ENCODE measurements at places on chromosomes 4 and X.
A peak's percentile ranks its signal among the peaks of the same experiment; 100 is the strongest.

GRCh38 chr4:172740434-172740833 lies 428.2 kb upstream of the GALNT7 start:
- DNase-seq = no peak

- DNase-seq = no peak
Observed at GRCh38 chrX:38335382-38335781, 8.1 kb upstream of the RPGR start.

- DNase-seq = no peak
Observed at GRCh38 chr4:185700048-185700447, 111.9 kb downstream of the SORBS2 start.

DNA sequence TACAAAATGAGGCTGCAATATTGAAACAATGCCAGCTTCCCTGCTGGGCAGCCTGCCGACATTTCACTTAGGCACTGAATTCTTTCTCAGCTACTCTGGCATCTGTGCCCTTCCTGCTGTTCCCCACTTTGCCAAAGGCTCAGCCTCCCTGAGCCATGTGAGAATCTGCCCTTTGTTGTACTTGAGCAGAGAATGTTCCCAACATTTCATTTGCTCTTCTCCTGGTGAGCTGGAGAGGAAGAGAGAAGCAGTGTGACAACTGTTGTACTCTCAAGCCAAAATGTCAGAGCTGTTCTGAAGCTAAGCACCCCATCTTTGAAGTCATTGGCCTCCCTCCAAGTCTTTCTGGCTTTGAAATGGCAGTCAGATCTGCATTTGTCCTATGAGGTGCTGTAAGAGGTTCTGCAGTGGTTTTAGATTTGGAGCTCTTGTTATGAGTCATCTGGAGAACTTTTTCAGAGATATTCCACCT lies 32.5 kb downstream of the LANCL3 start:
- no peak for DNase-seq

DNA sequence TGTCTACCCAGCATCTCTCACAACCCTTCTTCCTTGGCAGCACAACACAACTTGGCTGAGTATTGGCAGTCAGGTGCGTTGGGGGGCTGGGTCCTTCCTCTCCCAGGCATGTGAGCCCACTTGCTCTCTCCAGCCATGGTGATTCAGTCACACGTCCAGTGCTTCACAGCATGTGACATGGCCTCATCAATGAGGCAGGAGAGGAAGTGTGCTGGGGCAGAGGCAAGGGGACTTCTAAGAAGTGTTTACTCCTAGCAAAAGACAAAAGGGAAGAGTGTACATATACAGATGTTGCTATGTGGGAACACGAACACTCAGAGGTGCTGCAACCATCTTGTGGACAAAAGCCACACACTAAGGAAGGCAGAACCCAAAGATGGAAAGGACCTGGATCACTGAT lies 380.8 kb downstream of the FBXW7 start:
- no peak for DNase-seq

- DNase-seq = no peak
Observed at GRCh38 chr4:183770906-183771305, 111.8 kb downstream of the TRAPPC11 start.

- peak; percentile 1 for DNase-seq
Observed at GRCh38 chrX:133005042-133005441, 46.6 kb upstream of the HS6ST2 start.

- DNase-seq = no peak
Observed at GRCh38 chr4:86993909-86994681, 59.3 kb downstream of the AFF1 start.

DNA sequence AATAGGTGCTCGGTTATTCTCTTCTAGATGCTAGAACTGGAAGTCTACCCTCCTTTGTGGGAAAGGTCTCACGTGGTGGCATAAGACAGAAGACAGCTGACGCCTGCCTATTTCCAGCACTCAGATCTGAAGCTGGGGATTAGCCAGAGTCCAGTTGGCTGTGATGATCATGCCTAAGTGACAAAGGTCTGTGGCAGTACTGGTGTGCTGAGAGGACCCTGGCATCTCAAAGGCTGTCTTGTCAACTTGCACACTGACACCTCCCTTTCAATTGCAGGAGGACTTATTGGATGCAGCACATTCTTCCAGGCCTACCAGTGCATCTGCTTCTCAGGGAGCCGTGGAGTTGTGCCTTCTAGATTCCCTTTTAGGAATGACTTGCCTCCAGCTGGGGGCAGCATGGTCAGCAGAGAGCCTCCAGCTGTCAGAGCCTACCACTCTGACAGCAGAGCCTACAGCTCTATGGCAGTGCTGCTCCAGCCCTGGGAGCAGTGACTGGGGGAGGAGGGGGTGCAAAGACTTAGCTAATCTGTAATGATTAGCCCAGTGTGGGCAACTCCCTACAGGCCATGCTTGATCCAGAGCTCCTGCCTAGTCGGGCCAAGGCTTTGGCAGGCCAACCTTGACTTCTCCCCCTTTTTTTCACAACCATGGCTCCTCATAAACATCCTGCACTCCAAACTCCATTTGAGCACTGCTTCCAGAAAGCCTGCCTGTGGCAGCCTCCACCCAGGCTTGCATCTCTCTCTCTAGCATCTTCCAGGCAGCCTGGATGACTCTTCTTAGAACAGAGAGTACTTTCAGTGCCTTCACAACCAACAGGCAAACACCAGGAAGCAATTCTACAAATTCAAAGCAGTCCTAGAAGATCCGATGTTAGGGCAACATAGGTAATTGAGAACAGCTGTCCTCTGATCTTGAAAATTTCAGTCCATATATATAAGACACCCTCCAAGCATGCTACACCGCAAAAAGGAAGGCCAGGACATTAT lies 13.8 kb upstream of the FGFBP2 start:
- DNase-seq = no peak

- DNase-seq = peak; percentile 18
Observed at GRCh38 chr4:122012735-122013134, 60.9 kb upstream of the TRPC3 start.

DNA sequence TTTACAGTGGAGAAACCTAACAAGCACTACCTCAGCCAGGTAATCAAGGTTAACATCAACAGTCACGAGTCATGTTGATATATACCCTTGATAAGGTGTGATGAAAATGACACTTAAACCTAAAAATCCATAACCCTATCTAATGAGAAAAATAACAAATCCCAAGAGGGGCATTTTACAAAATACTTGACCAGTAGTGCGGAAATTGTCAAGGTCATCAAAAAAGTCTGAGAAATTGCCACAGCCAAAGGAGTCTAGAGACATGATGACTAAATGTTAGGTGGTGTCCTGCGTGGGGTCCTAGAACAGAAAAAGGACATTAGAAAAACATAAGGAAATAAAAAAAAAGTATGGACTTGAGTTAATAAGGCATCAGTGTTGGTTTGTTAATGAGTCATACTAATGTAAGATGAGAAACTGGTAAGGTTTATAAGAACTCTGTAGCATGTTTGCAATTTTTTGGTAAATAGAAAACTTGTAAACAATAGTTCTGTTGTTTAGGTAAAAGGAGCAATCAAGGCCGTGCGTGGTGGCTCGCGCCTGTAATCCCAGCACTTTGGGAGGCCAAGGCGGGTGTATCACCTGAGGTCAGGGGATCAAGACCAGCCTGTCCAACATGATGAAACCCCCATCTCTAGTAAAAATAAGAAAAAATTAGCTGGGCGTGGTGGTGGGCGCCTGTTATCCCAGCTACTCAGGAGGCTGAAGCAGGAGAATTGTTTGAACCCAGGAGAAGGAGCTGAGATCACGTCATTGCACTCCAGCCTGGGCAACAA lies 2.9 kb downstream of the RPL36A start:
- no peak for DNase-seq

- DNase-seq = no peak
Observed at GRCh38 chr4:186881521-186882220, 158.0 kb upstream of the FAT1 start.

- no peak for DNase-seq
Observed at GRCh38 chrX:46676399-46677356, 82.2 kb downstream of the SLC9A7 start.

- DNase-seq = no peak
Observed at GRCh38 chr4:25936696-25937095, 22.7 kb downstream of the SMIM20 start.

DNA sequence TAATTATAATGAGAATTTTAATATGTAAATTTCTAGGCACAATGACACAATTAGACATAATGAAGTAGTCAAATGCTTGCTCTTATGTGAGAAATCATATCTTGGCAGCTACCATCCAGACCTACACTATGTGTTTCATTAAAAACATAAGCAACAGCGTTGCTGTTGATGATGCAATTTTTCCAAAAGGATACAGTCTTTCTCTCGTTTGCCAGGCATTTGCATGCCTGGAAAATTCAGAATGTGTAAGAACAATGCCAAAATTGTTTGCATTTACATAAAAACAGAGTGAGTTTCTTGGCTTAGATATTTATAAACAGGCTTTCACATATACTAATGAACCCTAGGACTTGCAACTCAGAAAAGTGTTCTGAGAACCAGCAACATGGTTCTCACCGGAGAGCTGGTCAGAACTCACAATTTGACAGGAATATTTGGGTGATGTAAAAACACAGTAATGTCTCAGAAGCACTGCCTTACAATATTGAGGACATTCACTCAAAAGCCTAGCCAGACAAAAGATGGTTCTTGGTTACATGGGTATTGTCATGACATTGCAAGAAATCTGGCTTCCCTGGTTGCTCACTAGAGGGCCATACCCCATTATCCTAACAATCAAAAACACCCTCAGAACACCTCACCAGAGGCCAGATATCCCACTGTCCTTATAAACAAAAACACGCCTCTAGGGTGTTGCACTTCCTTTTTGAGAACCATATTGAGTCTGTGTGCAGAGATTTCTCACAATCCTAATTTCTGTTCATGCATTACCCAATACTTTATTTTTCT lies 1029.0 kb upstream of the AGA start:
- DNase-seq = no peak

DNA sequence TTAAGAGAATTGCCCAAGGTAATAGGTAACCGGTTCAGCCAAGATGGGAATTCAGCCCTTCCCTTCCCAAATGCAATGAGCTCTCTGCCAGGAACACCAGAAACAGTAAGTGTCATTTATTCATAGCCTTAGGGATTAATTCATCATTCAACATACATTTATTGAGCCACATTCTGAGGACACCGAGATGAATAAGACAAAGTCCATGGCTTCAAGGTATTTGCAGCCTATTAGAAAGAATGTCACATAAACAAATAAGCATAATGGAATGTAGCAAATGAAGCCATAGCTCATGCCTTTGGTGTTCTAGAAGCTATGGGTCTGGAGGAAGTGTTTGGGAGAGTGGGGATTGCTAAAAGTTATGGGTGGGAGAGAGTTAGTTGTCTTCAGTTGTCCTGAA lies 6.3 kb upstream of the TAB3 start:
- DNase-seq = no peak

DNA sequence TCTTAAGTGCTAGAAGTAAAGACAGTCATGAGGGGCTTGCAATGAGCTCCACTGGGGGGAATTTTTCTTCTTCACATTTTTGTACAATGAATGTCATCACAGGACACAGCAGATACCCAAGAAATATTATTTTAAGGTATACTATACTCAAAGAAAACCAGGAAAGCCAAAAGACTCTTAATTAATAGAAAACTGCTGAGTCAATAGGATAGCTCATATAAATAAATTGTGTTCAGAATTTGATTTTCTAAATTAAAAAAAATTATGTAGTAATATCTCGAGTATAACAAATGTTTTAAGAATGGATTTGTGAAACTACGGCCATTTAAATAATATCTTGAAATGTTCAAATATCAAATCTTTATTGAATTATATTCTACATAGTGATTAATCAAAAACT lies 25.7 kb upstream of the CXCL8 start:
- no peak for DNase-seq

All from hepatic stellate cell (primary cell).